ENCODE measurements at places on chromosomes 16 and 17.
A peak's percentile ranks its signal among the peaks of the same experiment; 100 is the strongest.

- no peaks in the 10 kb centered on the region for H3K36me3 ChIP-seq
- no peaks in the 10 kb centered on the region for H3K27me3 ChIP-seq
- no peak overlapping the region for H3K27ac ChIP-seq
- H3K4me1 ChIP-seq = peaks cover 20% of the 10 kb centered on the region
Observed at GRCh38 chr17:19364699-19365498, 2.4 kb upstream of the B9D1 start.

GRCh38 chr16:56116577-56116964 lies 74.7 kb upstream of the GNAO1 start:
- no peaks in the 10 kb centered on the region for H3K4me1 ChIP-seq
- no peaks in the 10 kb centered on the region for H3K36me3 ChIP-seq
- no peak overlapping the region for H3K4me3 ChIP-seq
- DNase-seq = no peak
- H3K27ac ChIP-seq = no peak overlapping the region

GRCh38 chr17:61928101-61928436 lies 287 bp upstream of the INTS2 start:
- H3K4me1 ChIP-seq = peaks cover 17% of the 10 kb centered on the region
- DNase-seq = no peak
- peak overlapping the region; percentile 85 for H3K27ac ChIP-seq
- peaks cover 9% of the 10 kb centered on the region for H3K36me3 ChIP-seq

- DNase-seq = peak; percentile 17
- peaks cover 13% of the 10 kb centered on the region for H3K4me1 ChIP-seq
- H3K27me3 ChIP-seq = no peaks in the 10 kb centered on the region
- H3K4me3 ChIP-seq = peak within 1 kb of the TSS; percentile 32
Observed at GRCh38 chr17:4433515-4434031, at the start of gene SPNS3. SPNS3 (plus strand) TSS chr17:4433940; CDS start chr17:4433968, 28 bp downstream.

DNA sequence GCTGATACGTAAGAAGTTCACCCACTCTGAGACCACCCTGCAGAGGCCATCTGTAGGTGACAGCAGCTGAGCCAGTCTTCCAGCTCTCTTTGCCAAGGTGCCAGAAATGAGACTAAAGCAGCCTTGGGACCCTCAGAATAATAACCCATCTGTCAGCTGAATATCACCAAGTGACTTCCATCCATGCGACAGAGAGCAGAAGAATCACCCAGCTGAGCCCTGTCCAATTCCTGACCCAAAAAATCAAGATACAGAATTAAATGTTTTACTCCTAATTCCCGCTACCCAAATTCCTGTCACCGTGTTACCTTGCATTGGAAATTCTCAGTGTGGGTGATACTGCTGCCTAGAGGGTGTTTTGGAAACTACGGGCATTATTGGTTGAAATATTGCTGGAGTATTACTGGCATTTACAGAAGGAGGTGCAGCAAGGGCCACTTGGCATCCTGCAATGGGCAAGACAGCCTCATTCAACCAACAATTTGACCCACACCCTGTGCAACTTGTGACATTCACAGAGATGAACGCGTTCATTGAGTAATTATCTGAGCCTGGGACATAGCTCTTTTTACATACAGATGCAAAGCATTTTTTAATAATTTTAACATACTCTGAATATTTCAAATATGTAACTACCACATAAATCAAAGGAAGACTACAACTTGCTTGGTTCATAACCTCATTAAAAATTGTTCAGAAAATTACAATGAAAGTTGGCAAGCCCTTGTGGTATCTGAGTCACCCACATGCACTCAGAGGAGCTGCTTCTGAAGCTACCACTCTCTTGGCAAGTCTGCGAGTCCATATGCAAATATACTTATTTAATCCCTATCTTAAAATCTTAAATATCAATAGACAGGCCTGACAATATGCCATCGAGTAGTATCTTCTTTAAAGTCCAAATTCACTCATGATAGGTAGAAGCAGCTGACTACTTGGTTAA lies 126.6 kb downstream of the C16orf95 start:
- H3K4me1 ChIP-seq = no peaks in the 10 kb centered on the region
- H3K4me3 ChIP-seq = no peak overlapping the region
- no peaks in the 10 kb centered on the region for H3K27me3 ChIP-seq
- no peaks in the 10 kb centered on the region for H3K36me3 ChIP-seq

- no peaks in the 10 kb centered on the region for H3K36me3 ChIP-seq
- no peak overlapping the region for H3K4me3 ChIP-seq
- no peak overlapping the region for H3K27ac ChIP-seq
Observed at GRCh38 chr17:3698139-3698538, 2.2 kb upstream of the P2RX5 start.

- no peak overlapping the region for H3K27ac ChIP-seq
- no peaks in the 10 kb centered on the region for H3K27me3 ChIP-seq
- peaks cover 7% of the 10 kb centered on the region for H3K4me1 ChIP-seq
Observed at GRCh38 chr16:29779474-29779873, 1.4 kb downstream of the ZG16 start.

GRCh38 chr16:9787717-9788116 lies 394.5 kb downstream of the GRIN2A start:
- H3K27ac ChIP-seq = no peak overlapping the region
- H3K27me3 ChIP-seq = no peaks in the 10 kb centered on the region
- no peaks in the 10 kb centered on the region for H3K36me3 ChIP-seq
- no peak for DNase-seq
- H3K4me1 ChIP-seq = no peaks in the 10 kb centered on the region
- H3K4me3 ChIP-seq = no peak overlapping the region

GRCh38 chr17:44384281-44384822 lies 5.1 kb downstream of the ITGA2B start:
- H3K27ac ChIP-seq = no peak overlapping the region
- no peaks in the 10 kb centered on the region for H3K27me3 ChIP-seq
- peaks cover 16% of the 10 kb centered on the region for H3K4me1 ChIP-seq
- no peak overlapping the region for H3K4me3 ChIP-seq
- no peaks in the 10 kb centered on the region for H3K36me3 ChIP-seq

DNA sequence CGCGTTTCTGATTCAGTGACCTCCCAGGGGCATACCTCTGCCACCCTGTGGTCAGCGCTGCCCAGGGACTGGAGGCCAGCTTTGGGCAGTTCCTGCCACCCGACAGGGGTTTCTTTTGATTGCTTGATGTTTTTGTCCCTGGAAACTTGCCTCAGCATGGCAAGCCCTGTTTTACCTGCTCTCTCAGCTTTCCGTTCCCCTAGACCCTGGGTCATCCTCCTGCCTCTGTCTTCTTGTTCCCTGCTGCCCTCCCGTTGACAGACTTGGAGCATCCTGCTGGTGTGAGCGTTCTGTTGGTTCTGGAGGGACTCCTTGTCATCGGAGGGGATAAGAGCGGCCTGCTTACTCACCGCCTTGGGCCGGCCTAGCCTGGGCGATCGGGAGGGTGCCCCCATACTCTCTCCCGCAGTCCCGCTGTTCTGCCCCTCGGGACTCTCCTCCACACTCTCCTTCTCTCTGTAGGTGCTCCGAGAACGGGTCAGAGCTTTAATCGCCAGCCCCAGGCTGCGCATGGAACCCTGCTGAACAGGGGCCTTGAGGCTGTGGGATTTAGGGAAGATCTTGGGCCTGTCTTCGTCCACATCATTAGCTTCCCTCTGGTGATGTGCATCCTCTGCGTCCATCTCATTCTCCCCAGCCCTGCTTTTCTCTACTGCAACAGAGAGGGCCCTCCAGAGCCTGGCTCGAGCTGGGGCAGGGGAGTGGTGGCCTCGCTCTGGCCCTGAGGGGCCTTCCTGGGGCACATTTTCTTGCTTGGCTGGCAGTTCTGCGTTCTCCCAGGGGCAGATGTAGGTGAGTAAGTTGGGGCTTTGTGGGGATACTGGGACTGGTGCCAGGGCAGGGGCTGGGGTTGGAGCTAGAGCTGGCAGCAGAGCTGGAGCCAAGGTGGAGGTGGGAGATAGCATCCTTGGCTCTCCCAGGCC lies 13.7 kb downstream of the GPR179 start:
- no peaks in the 10 kb centered on the region for H3K4me1 ChIP-seq
- DNase-seq = no peak
- no peak overlapping the region for H3K27ac ChIP-seq
- no peak overlapping the region for H3K4me3 ChIP-seq

GRCh38 chr16:31471875-31472708 lies at the start of gene TGFB1I1:
TGFB1I1 (plus strand) TSS chr16:31472152; CDS start chr16:31472189, 37 bp downstream.
- no peak for DNase-seq
- H3K27ac ChIP-seq = no peak within 1 kb of the TSS
- H3K27me3 ChIP-seq = no peaks in the 10 kb centered on the region
- peaks cover 34% of the 10 kb centered on the region for H3K4me1 ChIP-seq
- H3K4me3 ChIP-seq = peak within 1 kb of the TSS; percentile 27
- H3K36me3 ChIP-seq = no peaks in the 10 kb centered on the region

DNA sequence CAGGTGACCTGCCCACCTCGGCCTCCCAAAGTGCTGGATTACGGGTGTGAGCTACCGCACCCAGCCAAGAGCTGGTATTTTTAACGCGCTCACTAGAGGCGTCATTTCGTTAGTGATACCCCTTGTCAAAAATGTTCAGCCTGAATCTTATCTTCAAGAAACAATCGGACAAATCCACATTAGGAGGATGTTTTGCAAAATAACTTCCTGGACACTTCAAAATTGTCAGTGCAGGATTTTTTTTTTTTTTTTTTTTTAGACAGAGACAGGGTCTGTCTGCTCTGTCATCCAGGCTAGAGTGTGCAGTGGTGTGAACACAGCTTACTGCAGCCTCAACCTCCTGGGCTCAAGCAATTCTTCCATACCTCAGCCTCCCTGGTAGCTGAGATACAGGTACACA lies 63.0 kb downstream of the RMI2 start:
- H3K36me3 ChIP-seq = no peaks in the 10 kb centered on the region
- H3K27ac ChIP-seq = no peak overlapping the region
- DNase-seq = no peak
- no peak overlapping the region for H3K4me3 ChIP-seq

All from CD4-positive, alpha-beta memory T cell (primary cell).